ENCODE measurements at places on chromosomes 2 and 18.

DNA sequence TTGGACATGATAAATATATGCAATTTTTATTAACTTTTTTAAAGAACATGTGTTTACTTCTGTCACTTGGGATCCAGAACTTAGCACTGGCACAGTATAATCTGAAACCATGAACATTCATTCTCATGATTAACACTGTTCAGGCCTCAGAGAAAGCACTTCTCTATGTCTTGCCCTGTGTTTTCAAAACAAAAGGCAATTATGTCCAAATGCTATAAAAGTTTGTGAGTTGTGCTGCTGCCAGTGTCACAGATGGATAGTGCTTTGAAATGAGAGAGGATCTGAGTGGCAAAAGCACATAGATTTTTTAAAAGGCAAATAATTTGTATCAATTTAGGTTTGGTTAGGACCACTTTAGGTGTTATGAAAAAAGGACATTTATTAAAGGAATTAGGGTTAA lies 470.5 kb upstream of the FAM98A start:
- no peak for DNase-seq

DNA sequence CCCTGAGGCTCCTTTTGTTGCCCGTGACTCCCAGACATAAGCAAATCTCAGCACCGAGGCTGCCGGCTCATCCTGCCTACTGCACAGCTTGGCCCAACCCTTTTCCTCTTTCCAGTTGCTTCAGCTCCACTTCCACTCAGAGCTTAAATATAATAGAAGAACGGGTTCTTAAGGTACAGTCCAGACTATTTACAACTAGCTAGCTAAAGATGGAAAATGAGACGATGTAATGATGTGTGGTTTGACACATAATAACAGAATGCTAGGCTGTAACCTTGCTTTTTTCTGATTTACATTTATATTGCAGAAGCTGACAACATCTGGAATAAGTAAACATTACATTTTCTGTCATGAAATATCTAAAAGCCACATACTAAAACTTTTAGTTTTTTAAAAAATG lies 26.9 kb upstream of the ATP9B start:
- DNase-seq: no peak

GRCh38 chr2:15449556-15450236 lies 111.4 kb downstream of the NBAS start:
- no peak for DNase-seq

DNA sequence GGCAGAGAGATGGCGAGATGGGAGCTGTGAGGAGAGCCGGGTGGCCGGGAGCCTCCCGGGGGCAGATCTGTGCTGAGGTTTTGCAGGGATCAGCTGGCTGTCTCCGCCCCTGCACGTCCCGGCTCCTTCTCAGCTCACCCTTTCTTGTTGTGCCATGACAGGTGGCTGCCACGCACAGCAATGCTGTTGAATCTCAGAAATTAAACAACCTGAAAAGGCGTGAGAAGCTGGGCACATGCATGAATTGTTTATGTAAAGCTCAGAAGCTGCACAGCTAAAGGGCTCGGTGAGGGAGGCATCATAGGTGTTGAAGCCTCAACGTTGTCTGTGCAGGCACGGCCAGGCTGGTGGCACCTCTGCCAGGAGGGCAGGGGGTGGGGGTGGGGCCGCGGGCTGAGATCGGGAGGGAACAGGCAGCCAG lies 858 bp upstream of the RTP5 start:
- no peak for DNase-seq

GRCh38 chr18:68387246-68387645 lies 327.7 kb downstream of the TMX3 start:
- DNase-seq: no peak

- no peak for DNase-seq
These were observed 250.6 kb upstream of the KCNJ3 start for GRCh38 chr2:154447727-154448418.

- no peak for DNase-seq
These were observed 101.1 kb downstream of the ZBTB7C start for GRCh38 chr18:48308027-48308635.

DNA sequence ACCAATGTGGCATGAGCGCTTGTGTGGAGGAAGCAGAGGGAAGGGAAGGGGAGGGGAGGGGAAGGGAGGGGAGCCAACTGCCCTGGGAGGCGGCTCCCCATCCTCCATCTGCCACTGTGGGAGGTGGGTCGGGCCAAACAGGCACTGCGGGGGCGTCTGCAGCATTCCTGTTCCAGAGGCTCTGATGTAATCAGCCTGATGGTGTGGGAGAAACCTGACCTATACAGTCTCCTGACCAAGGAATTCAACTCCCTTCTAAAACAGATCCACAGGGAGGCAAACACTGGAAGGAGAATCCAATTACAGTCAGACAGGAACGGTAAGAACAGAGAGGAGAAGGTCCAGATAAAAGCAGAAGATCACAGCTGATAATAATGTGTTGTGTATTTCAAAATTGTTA lies 88.8 kb downstream of the CD8B2 start:
- no peak for DNase-seq

DNA sequence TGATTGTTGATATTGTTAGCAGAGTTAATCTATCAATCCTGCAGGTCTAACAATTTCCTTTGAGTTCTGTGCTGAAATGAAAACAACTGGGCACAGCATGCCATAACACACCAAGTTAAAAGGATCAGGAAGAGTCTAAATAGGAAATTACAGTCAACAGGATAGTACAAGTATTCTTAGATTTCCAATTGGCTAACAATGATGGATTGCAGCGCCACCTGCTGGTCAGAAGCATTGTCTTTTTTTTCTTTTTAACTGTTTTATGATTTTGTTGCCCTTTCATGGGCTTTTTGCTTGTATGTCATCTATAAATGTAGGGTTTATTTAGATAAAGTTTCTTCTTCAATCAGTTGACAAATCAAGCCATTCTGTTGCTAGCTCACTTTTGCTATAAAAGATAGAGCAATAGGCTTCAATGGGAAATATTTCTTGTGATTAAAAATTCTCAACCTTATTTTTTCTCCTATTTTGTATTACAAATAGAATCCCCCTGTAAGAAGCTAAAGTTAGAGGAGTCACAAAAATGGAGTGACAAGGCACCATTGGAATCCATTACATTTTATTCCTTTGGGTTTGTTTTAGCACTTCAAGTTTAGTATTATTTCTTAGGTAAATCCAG lies 40.8 kb upstream of the RPRM start:
- peak; percentile 30 for DNase-seq

GRCh38 chr2:180695586-180696401 lies 284.6 kb upstream of the UBE2E3 start:
- no peak for DNase-seq

DNA sequence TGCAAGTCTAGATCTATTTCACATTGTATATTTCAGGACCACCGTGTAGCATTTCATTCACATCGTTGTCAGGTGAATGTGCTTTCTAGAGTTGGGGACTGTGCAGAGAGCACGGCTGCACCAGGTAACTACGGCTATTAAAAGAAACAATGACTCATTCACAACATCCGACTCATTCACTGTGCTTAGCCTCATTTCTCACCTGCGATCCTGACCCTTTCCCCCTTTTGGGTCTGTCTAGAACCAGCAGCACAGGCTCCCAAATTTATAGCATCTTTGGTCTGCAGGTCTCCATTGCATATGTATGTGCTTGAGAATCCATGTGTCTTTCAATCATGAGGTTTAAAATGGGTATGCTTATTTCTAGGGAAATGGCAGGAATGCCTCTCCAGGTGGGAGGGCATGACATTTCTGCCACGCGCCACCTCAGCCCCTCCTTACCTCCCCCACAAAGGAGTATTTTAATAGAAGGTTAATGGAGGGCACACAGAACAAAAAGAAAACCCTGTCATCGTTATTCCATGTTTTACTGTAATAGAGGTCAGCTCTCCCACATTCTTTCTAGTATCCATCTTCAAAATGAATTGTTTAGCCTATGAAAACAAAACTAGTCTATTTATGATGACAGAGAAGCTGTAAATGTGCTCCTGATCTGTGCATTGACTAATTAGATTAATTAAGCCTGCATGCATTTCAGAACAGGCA lies 246.7 kb upstream of the EPHA4 start:
- no peak for DNase-seq

- DNase-seq: no peak
These were observed 361.5 kb downstream of the DSEL start for GRCh38 chr18:67154979-67155378.

DNA sequence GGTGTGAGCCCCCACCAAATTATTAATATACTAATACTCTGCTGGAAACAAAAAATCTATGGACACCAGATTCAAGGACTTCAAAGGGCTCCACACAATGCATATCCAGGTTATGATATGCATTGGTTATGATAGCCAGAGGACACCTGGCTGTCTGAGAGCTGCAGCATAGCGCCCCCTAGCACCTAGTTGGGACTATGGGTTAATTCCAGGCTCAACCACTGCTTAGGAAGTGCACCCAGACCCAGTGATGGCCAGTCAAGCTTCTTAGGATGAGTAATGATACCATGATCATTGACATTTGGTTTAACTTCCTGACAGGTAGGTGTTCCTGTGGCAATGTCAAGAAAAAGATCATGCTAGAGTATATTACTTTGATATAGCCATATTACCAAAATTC lies 3.8 kb upstream of the FRZB start:
- no peak for DNase-seq

- no peak for DNase-seq
These were observed 63.6 kb downstream of the ACKR3 start for GRCh38 chr2:236633219-236633570.

- no peak for DNase-seq
These were observed 192.6 kb downstream of the ERBB4 start for GRCh38 chr2:212345966-212346365.

DNA sequence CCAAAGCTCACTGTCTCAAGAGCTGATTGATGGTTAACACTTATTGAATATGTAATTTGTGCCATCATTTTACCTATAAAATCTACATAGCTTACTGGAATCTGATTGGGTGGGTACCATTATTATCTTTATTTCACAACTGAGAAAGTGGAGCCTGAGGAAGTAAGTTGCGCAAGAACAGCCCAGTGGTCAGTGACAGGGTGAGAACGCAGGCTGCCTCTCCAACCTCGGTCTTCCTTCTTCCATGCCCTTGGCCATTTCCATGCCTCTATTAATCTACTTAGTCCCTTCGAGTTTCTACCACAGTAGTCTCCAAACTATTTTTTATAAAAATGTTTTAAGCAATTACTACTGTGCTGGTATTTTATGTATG lies 390.9 kb upstream of the VWC2L start:
- no peak for DNase-seq
